ENCODE measurements at places on chromosomes 11 and 22.

- DNase-seq = no peak
These were observed 98.6 kb upstream of the CD44 start for GRCh38 chr11:35040221-35040942.

GRCh38 chr22:39622881-39623367 lies 52.4 kb downstream of the CACNA1I start:
- peak; percentile 72 for DNase-seq

- DNase-seq = no peak
These were observed 96.8 kb downstream of the TTC28 start for GRCh38 chr22:28582806-28583205.

- DNase-seq = no peak
These were observed 134.9 kb downstream of the METTL15 start for GRCh38 chr11:28243061-28243460.

- no peak for DNase-seq
These were observed 1.6 kb upstream of the IZUMO1R start for GRCh38 chr11:94302776-94303175.

DNA sequence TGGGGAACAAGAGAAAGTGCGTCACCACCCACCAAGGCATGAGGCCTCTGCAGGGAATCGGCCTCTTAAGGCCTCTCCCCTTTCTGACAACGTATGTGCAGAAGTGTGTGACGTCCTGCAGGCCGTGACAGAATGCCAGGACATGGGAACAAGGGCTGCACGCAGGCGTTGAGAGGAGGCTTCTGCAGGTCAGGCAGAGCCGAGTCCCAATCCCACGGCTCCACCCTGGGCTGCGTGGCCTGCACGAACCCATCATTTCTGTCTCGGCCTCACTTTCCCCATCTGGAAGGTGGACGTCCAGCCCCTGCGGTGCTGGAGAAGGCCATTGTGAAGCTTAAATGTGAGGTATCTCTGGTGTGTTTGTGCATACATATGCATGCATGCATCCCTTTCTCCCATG lies 61.8 kb downstream of the SHANK2 start:
- DNase-seq = no peak

DNA sequence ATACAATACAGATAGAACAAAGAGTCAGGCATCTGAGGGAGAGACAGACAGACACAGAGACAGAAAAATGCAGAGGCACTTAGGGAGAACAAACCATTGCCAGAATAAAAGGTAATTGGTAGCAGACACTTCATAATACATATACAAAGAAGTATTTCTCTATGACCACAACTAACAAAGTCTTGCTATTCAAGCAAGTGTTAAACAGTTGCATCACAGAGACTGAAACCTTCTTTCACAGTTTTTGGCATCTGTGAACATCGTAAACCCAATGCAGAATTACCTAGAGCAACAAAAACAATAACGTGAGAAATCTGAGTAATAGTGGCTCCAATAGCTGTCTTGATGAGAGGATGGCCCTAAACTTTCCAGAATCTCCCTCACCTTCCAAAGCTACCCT lies 116.4 kb downstream of the BLID start:
- no peak for DNase-seq

DNA sequence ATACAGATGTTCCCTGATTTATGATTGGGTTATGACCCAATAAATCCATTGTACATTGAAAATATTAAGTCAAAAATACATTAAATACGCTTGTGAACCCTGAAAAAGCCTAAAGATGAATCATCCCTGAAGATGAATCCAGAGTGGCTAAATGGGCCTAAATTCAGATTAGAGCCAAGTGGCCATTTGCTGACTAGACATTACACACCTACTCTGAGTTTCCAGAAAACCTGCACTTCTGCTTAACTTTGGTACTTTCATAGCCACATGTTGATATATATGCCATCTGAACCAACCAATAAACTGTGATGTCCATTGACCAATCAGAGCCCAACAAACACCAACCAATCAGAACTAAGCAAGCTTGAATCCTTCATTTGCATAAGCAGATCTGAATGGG lies 106.9 kb downstream of the WT1 start:
- no peak for DNase-seq

GRCh38 chr22:39773976-39774539 lies 119.5 kb downstream of the ENTHD1 start:
- no peak for DNase-seq

DNA sequence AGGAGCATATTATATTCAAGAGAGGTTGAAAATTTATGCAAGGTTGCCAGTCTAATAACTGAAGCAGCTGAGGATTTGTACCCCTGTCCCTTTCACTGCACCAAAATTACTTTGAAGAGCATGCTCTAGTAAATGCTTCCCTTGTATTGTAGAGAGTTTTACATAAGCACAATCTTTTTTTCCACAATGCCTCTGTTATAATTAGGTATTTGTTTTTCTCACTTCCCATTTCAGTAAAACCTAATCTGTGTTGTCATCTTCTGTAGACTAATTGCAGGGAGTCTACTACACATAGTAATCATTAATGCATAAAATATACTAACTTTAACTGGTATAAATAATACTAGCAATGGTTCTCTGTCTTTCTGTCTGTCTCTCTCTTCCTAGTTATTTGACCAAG lies 718.4 kb upstream of the ANO5 start:
- DNase-seq = no peak

GRCh38 chr22:48556222-48556621 lies 1271.5 kb downstream of the BRD1 start:
- DNase-seq = no peak

DNA sequence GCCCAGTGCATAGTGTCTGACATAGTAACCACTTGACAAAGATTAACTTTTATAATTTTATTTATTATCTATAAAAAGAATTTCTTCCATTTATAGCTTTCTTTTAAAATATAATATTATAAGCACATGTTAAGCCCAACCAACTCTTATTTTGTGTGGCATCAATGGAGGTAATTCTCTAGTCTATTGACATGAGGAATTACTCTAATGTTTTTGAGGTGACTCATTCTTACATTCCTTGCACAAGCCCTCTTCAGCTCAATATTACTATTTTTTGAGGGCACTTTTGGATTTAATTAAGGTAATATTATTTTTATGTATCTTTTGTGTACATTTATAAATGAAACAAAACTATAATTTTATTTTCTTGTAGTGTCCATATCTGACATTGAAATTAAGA lies 59.6 kb downstream of the AASDHPPT start:
- DNase-seq = no peak

DNA sequence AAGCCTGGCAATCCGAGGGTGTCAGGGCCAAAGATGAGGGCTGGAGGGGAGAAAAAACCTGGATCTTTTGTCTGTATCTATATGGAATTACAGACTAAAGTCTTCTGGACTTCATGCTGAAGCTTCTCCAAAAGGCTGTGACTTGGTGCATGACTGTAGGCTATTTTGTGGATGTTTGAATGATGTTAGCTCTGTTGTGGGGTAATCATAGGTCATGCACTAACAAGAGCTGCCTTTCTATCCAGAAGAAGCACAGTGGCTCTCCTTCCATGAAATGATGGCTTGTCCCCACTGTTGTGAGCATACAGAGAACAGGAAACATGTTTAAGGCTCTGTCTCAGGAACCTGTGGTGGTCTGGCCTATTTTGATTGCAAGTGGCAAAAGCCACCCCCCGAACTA lies 263.3 kb upstream of the PLET1 start:
- DNase-seq = no peak

DNA sequence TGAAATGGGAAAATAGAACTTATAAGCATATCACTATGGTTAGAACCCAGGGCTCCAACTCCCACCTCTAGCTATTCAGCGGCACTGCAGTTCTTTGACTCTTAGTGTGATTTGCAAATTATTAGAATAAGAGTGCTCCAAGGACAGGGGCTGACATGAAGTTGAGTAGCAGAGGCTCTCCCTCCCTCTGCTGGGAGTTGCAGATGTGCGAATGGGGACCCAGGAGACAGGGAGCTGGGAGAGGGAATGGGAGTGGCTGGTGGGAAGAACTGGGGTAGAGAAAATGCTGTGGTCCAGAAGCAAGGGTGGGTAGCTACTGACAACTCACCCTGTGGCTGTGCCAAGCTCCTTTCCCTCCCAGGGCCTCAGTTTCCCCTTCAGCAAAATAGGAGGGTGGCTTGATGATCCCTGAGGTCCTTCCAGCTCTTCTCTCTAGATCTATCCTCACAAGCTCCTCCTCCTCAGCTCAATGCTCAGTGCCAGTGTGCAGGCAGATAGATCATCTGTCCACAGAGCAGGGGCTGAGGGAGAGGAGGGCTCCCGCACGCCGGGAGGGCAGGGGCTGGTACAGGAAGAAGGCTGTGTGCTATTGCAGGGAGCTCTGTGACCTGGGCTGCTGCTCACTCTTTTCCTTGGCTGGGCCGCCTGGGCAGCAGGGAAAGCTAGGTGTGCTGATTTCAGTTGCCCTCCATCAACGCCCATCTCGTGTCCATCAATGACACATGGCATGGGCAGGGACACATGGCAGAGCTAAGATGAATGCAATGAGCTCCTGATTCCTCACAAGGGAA lies 99.0 kb downstream of the NECTIN1 start:
- DNase-seq = no peak

GRCh38 chr11:8717876-8718753 lies 35.5 kb downstream of the RPL27A start:
- DNase-seq = no peak

DNA sequence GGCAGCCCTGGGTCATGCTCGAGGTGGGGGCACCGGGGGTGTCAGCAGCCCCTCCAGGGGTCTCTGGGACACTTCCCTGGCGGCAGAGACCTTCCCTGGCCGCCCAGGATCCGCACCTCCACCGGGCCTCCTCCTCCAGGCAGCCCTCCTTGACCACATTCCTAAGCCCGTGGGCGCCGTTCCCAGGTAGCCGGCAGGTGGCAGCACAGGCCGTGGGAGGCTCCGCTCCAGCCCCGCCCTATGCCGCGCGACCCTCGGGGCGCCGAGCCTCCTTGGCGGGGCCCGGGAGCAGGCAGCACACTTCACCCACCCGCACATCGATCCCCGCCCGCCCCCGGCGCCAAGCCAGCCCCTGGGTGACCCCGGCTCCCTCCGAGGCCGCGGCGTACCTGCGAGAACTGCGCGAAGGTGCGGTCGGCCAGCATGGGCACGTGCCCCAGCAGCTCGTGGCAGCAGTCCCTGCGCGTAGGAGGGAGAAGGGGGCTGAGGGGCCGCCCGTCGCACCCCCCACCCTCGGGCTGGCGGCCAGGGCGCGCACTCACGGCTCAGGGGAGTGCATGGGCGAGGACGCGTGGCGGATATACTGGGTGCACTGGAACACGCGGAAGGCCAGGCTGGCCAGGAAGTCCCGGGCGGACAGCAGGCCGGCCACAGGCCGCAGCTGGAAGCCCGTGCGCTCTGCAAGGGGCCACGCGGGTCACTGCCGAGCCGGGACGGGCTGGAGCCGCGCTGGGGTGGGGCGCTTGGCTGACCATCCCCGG lies 5.3 kb upstream of the INS start:
- DNase-seq = peak; percentile 51

GRCh38 chr22:32712644-32713355 lies 88.7 kb upstream of the TIMP3 start:
- DNase-seq = no peak

DNA sequence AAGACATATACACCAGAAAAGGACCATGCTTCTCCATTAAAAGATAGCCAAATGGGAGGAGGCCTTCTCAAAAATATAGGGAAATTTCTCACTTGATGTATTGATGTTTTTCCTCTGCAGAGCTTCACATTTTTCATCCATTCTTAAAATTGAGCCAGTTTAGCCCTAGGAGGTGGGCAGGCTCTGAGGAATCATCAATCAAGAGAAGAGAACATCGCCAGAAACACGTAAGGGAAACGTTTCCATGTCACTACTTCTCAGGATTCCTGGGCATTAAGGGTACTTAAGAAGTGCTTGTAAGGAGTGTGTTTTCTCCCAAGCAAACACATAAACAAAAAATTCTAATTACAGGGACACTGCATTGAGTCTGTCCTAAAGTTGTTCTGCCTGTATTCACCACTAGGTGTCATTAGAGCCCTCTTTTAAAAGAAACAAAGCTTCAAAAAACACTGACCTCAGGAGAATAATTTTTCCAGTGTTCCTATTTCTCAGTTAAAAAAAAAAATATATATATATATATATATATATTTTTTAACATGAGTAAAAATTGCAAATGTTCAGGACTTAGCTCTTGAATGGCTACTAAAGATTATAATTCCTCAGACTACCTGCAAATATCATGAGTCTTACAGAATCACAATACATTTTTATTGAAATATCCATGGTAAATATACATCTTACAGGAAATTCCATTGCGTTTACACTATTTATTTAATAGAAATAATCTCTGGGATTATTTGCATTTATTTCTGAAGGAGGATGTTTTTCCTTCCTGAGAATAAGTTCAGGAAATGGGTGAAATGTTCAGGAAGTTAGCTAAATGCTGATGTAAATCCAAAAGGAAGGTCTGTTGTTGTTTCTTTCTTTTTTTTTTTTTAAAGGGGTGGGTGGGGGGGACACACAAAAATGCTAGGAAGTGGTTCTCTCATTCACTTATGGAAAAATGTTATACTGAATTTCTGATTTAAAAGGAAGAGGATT lies 16.0 kb downstream of the FZD4 start:
- DNase-seq = no peak

GRCh38 chr11:99708928-99709672 lies 688.4 kb downstream of the CNTN5 start:
- no peak for DNase-seq

DNA sequence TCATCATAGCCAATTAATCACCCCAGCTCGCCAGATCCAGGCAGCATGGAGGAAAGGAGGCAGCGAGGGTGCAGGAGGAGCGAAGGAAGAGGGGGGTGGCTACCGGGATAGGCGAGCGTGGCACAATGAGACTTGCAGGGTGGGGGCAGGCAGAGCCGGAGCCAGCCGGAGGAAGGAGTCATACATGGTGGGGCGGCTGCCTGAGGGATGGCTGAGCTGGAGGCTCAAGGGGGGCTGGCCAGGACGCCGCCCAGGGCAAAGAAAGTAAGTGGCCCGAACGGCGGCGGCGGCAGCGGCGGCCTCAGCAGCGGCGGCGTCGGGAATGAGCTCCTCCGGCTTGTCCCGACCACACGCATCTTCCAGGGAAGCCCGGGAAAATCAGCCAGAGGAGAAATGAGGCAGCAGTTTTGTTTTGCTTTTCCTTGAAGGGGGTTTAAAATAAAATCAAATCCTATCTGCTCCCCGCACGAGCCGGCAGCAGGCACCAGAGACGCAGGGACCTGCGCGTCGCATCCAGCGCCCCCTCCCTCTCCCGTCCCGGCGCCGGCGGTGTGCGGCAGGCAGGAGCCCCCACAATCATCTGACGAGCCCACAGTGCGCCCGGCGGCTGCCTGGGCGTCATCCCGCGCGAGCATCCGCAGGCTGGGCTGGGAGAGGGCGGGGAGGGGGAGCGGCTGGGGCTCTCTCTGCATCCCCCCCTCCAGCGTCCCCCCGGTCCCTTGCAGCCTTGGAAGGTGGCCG lies 263.6 kb downstream of the CTTN start:
- DNase-seq = no peak

- peak; percentile 32 for DNase-seq
These were observed 5.7 kb upstream of the INTS4 start for GRCh38 chr11:78000193-78000592.

- no peak for DNase-seq
These were observed 773.0 kb upstream of the LUZP2 start for GRCh38 chr11:23723861-23724260.

GRCh38 chr11:96736601-96737000 lies 346.8 kb downstream of the JRKL start:
- DNase-seq = no peak

Measured in activated T-cell treated with anti-CD3 and anti-CD28 coated beads, Interleukin-2, amount 50 U/mL, for 1 hour (primary cell).